Upper lobe of right lung (tissue), 1 donor: ENCODE measurements at places on chromosomes 11 and 22.

DNA sequence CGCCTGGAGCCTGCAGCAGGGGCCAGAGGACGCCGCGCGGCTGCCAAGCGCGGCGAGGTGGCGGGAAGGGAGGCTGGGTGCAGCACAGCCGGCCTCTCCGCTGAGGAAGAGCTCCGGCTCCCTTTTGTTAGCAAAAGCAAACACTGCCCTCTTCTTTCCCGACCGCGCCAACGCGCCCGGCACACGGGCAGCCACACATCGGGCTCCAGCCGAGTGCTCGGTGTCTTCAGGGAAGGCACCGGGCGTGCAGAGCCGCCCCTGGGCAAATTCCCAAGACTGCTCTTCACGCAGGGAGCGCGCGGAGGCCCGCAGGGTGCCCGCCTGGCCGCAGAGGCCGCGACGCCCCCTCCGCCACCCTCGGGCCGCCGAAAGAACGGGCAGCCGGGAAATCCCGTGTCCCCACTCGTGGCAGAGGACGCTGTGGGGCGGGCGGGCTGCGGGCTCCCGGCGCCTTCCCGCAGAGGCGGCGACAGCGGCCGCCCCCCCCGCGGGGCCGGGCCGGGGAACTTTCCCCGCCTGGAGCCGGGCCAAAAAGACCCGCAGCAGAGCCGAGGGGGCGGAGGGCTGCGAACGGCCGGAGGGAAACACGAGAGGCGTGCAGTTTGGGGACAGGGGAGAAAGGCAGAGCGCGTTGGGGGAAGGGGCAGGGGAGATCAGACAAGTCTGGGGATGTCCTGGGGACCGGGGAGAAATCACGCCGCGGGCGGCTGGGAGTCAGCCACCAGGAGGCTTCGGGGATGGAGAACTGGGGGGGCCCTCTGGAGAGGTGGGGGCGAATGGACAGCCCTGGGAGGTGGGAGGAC, 931 bp downstream of the CADM1 start:
- DNase-seq, result peak; percentile 90

- DNase-seq, result no peak
Measured at GRCh38 chr11:5336331-5336730, 7.0 kb downstream of the OR51B5 start.

GRCh38 chr11:30150425-30150824, 80.4 kb upstream of the FSHB start:
- DNase-seq, result no peak

DNA sequence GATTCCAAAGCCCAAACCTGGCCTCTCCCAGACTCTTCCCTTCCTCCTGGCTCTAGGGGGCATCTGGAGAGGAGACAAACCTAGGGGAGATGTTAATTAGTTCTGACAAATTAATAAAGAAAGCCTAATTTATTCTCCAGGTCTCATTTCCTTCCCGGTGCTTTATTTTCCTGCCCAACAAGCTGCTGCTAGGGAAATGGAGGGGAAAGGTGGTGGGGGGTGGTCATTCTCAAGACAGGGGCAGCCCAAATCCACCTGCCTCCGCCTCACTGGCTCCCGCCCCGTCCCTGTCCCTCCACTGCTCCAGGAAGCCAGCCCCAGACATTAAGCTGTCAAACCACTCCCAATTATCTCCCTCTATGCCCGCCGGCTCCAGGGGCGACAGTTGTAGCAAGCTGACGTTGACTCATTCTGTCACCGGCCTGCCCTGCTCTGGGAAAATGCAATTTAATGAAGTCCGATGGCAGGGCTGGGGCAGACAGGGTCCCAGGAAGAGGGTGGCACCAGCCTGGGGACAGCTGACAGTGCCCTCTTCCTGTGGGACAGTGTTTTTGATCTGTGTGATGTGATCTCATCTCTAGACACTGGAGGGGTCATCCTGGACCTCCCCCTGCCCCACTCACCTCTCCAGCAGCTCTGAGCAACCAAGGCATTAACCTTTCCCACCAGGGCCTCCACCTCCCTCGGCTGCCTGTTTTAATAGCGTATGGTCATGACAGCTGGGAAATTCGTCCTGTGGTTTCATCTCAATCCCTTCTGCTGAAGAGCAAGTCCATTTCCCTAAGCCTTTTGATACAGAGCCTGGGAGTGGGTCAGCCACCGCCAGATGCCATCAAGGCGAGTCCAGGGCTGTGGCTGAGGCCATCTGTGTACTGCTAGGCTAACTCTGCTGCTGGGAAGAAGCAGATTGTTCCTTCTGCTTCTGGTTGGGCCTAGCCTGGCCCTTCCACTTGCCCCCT, 27.1 kb downstream of the NECTIN1 start:
- no peak for DNase-seq

DNA sequence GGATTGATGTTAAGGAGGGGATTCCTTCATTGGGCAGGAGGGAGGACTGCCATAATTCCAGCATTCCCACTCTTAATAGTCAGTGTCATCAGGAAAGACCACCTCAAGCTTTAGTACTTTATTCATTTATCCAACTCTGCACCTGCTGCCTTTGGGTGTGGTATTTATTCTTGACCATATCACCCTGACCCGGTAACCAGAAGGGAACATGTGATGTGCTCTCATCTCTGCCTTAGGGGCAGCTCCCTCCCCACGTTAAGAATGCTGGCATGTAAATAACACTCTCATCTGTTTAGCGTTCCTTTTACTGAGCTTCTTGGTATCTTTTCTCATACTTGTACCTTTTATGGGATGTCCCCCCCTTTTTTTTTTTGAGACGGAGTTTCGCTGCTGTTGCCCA, 7.7 kb downstream of the CAT start:
- no peak for DNase-seq

DNA sequence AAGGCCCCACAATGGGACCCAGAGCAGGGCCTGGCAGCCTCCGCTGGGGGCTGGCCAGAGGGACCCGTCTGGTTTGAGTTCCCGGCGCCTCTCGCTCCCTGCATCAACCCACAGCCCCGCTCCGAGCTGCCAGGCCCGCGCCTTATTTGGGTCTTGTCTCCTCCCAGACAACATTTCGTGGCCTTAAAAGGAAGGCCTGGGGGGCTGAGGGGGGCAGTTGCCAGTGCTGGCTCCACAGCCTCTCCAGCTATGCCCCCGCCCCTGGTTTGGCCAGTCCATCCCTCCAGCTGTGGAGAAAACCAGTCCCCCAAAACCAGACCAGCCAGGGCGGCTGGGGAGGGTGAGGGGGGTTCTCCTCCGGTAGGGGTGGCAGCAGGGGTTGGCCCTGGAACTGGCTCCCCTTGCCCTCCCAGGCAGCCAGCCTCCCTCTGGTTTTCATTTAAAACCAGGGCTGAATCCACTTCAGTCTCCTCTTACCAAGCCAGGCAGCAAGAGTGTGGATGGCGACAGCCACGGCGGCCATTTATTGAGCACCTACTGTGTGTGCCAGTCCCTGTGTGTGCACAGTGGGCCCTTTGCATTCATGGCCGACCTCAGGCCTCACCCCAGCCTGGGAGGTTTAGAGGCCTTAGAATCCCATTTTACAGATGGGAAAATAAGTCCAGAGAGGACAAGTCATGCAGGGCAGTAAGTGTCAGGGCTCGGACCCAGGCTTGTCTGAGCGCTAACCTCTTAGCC, 18.6 kb downstream of the EMID1 start:
- DNase-seq, result peak; percentile 76
